ENCODE measurements at places on chromosomes 1 and 21.

DNA sequence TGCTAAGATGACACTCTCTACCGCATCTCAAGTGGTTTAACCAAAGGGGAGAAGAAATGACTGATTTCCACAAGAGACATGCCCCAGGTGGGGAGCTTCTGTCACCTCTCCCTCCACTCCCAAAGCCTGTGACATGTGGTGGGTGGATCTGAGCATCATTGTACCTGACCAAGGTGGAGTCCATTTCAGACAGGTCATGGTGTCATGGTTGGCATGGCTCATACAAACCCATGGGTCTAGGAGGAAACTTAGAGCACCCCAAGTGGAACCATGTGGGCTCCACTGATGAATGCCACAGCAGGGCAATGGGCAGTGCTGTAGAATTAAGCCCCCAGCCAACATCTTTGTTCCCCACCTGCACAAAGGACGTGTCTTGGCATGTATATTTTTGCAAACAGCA lies 131.5 kb upstream of the EDN2 start:
- DNase-seq = no peak

GRCh38 chr1:181317261-181317930 lies 165.9 kb upstream of the CACNA1E start:
- DNase-seq = no peak

DNA sequence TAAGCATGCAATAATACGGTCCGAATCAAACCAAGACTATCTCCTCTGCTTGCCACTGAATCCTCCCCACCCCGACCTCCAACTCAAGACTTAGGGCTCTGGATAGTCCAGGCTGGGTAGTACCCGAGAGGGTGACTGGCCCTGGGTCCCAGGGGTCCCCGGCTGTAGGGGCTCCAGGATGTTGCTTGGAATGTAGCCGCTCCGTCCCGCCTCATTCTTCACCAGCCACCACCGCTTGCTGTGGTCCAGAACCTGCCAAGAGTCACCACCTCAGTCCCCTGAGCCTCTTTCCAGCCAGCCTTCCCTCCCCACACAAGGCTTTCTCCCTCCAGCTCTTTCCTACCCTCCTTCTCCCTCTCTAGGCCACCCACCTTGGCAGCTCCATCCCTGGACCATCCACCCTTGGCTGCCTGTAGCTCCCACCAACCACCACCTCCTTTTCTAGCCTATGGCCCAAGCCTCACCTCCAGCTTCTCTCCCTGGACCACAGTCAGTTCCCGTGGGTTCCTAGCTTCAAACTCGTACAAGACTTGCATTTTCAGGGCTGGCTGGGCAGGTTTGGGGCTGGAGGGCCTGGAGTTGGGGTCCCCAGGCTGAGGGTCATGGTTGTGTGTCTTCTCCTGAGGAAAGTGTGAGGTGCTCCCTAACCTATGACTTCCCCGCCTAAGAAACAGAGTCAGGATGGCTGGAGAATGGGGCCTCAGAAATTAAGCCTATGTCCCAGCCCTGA lies 10.9 kb upstream of the GSTM3 start:
- DNase-seq = no peak

GRCh38 chr1:206578068-206578977 lies 33.9 kb downstream of the EIF2D start:
- no peak for DNase-seq

DNA sequence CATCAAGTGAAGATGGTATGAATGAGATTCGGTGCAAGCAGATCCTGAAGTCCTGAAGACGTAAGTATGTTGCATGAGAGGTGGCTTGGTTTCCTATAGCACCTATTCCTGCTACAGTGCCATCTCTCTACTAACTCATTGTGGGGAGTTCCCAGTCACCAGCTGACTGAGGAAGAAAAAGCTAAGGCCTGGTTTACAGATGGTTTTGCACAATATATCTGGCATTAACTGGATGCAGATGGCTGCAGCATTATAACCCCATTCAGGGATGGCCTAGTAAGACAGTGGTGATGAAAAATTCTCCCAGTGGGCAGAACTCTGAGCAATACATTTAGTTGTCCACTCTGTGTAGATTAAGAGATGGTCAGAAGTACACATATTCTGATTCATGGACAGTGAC lies 36.7 kb downstream of the RTCA start:
- DNase-seq = no peak

Data from right renal cortex interstitium (tissue), 3 donors.